DMS 273 treated with DMSO at 0.1 percent for 48 hours (cell line): ENCODE measurements at places on chromosomes 6 and 20.

DNA sequence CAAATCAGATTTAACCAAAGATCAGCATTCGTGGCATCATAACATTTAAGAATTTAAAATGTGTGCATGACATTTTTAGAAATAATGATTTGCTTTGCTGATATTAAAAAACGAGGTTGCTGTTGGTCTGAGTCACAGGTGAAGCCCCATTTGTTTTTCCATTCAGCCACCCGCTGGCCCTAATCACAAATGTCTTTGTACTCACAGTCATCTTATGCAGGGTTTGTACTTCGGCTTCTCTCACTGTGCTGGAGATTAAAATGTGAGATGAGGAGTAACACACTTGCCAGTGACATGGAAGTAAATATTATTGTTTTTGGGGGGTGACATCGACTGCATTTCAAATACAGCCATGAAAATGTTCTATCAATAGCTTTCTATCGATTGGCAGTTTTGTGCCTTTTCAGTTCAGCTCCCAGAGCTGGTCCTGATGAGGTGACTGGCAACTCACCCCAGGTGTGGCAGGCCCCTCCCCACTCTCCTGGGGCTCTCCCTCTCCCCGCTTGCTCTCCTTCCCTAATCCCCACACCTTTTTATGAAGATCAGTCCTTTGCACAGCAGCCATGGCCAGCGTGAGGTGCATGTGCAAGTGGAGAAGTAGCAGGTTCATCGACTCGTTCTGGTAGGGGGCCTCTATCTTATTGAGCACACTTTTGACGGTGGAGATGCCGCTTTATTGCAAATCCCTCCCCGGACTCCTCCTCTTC lies 58.8 kb upstream of the FUCA2 start:
- DNase-seq: no peak

DNA sequence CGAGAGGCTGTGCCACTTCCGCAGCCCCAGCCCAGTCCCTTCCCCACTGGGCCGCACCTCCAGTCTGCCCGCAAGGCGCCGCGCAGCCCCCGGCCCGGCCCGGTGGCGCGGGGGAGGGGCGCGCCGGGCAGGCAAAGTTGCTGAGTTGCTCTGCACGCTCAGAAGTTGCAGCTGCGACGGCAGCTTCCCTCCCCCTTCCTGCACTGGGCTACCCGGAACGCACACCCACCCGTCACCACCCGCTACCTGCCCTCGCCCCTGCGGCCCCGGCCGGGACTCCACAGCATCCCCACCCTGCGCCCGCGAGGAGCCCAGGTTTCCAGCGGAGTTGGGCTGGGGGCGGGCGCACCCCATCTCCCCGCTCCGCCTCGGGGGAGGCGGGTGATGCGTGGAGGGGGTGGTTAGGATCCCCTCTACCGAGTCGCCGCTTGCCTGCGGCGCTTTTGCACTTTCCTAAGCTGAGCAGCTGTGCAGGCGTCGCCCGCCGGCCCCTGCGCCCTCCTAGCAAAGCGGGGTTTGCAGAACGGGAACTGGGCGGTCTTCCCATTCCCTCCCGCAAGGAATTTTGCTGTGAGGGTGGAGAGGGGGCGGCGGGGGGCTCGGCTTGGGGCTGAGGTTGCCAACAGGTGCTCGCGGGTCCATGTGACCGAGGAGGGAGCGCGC lies 55.9 kb upstream of the RREB1 start:
- peak; percentile 8 for DNase-seq

- DNase-seq: no peak
Measured at GRCh38 chr20:53154540-53154939, 182.4 kb downstream of the TSHZ2 start.

DNA sequence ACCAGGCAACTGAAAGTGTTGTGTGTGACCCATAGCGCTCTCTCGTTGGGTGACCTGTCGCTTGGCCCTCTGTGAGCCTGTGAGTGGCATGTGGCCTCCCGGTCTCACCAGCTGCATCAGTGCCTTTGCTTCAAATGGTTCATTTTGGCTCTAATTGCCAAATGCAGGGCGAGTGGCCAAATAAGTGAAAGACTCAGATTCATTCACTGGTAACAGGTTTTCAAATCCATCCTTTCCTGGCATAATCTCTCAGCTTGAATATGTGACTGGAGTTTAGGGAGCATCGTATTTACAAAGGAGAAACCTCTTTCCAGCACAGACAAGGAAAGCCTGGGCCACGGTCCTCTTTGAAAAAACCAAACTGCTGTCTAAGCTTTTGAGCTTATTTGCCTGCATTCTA lies 321.6 kb upstream of the QKI start:
- DNase-seq: no peak

DNA sequence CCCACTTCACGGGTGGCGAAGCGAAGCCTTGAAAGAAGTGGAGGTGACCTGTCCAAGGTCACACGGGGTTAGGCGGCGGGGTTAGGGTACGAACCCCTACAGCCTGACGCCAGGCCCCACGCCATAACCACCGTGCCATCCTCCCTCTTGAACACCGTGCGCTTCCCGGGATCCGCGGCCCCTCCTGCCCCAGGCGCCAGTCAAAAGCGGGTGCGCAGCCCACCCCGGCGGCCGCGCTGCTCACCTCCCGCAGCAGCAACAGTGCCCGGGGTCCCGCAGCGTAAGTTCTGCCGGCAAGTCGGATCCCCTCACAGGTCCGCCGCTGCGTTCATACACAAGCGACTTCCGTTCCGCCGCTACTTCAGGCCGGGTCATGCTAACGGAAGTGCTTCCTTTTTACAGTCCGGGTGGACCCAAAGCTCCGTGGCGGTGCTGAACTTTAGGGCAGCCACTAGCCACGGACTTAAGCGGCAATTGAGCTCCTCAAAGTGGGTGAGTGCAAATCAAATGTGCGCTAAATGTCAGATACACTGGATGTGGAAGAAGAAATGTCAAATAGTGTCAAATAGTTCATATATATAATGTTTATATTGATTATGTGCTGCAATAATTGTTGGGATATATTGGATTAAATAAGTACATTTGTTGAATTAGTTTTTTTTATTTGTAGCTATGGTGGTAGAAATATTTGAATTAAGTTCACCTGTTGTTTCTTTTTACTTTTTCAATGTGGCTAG lies at the start of gene CDK5RAP1:
Gene CDK5RAP1, minus strand, starts transcription at position 336 of the 737 bp plus-strand sequence. CDS start 4,455 bp downstream, outside the sequence.
- peak; percentile 60 for DNase-seq

- DNase-seq: no peak
Measured at GRCh38 chr6:100630536-100630935, 165.8 kb upstream of the SIM1 start.

DNA sequence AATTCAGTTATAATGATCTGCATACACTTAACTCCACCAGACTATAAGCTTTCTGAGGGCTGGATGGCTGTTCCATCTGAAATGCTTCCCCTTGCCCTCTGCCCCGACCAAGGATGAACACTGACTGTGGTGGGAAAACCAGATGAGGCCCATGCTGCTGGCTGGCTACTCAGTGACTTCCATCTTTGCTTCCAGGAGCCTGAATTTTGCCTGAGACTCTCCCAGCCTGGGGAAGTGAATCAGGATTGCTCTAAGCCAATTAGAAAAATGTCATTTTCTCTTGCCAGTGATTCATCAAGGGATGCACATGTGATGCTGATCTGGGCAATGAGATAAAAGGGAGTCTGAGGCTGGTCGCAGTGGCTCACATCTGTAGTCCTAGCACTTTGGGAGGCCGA lies 1.7 kb upstream of the TOMM34 start:
- DNase-seq: no peak

- DNase-seq: no peak
Measured at GRCh38 chr6:125182237-125183008, 28.9 kb downstream of the TPD52L1 start.

DNA sequence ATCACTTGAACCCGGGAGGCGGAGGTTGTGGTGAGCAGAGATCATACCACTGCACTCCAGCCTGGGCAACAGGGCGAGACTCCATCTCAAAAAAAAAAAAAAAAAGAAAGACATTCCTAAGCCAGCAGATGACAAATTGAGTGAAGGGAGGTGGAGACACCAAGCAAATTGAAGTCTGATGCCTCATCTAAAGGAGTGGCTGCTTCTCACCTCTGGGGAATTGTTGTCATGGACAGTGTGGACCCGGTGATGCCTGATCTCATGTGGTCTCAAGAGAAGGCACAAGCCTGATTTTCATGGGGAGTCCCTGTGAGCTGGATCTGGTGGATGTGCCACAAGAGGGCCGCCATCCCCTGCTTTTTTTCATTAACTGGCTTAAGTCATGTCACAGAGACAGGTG lies 272.0 kb downstream of the ZNF217 start:
- no peak for DNase-seq

GRCh38 chr6:159680104-159680503 lies 12.9 kb downstream of the SOD2 start:
- DNase-seq: no peak

DNA sequence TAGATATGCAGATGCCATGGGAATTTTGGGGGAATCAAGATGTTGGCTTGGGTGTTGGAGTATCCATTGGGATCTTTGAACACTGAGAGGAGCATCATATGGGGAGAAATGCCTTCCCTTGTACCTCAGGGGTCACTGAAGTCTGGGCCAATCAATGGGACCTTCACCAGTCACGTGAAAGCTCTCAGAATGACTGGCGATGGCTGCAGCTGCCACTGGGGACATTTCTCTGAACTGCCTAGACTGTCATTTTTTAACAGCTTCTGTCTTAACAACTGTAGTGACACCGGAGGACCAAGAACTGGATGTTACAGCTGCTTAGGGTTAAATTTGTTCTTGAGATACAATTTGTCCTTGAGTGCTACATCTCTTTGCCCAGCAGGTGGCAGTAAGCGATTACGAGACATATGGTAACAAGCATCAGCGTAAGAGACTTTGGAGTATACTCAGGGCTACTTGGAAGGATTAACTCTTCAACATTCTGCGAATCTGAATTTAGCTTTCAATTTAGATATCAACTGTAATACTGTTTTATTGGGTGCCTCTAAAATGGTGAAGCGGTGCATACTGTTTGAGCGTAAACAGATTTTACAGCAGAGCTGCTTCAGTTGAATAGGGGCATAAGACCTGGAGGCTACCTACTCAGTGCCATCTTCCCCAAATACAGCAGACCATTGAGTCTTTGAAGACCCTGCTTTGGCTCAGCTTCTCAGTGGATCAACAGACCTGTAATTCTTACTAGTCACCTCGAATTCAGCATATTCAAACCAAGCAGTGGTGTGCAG lies 36.0 kb downstream of the CCN2 start:
- DNase-seq: peak; percentile 9

DNA sequence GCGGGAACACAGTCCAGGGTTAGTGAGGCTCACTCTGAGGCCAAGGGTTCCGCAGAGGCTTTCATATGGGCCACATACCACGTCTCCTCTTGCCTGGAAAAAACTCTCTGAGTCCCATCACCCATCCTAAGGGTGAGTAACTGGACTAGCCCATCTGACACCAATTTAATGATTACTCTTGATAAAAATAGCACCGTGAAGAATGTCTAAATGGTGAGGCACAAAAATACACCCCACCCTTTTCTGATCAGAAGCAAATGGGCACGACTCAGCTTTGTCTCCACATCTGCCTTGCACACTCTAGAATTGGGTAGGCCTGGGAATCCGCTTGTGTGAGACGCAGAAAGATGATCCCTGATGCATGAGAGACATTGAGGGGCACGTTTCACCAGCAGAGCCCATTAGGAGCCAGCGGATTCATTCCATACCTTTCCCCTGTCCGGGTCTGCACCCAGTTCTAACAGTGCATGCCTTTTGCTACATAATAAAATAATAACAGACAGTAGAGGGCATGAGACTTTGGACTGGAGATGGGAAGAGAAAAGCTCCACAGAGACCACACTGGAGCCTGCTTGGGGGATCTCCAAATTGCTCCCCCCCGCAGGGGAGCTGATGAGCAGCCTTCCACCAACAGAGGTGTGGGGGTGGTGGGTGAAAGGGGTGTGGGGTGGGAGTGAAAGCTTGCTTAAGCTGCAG lies 110.0 kb upstream of the KCNK16 start:
- DNase-seq: no peak

- no peak for DNase-seq
Measured at GRCh38 chr20:19335916-19336315, 123.5 kb downstream of the SLC24A3 start.
